Left lung (tissue), 14 donors: ENCODE measurements at places on chromosomes 16 and 17.

- no peak for DNase-seq
Measured at GRCh38 chr17:78498848-78499247, 78.3 kb downstream of the DNAH17 start.

GRCh38 chr16:47728205-47728604, 267.1 kb downstream of the PHKB start:
- DNase-seq, result no peak

- no peak for DNase-seq
Measured at GRCh38 chr16:57537581-57538234, 1.3 kb upstream of the CCDC102A start.

DNA sequence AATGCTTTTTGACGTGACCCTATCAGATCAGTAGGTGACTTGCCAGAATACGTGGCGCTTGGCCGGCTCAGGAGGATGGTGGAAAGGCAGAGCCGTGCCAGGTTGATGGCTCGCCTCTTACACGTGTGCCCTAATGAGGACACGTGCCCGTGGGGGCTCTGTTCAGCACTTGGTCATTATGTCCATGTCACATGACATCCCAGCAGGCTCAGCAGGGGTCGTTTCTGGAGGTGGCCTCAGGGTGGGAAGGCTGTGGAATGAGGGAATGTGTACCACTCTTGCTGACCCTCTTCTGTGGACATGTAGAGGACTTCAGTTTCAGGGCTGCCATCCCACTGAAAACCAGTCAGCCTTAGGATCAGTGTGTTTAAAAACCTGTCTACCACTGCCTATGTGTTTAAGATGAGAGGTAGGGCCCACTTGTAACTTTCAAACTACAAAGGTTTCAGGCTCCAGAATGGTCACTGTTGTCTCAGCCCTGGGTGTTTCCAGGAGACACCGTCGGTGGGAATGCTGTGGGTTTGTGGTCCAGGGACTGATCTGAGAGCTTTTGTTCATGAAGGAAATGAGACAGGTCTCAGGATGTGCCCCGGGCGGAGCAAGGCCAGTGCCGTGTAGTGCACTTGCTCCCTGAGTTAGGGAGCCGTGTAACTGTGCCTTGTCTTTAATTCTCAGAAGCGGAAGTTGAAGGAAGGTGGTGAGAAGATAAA, 12.1 kb downstream of the UBN1 start:
- DNase-seq, result no peak

- DNase-seq, result no peak
Measured at GRCh38 chr16:81000873-81001272, 5.8 kb downstream of the CMC2 start.

GRCh38 chr17:43719578-43719977, 39.0 kb downstream of the SOST start:
- DNase-seq, result no peak

DNA sequence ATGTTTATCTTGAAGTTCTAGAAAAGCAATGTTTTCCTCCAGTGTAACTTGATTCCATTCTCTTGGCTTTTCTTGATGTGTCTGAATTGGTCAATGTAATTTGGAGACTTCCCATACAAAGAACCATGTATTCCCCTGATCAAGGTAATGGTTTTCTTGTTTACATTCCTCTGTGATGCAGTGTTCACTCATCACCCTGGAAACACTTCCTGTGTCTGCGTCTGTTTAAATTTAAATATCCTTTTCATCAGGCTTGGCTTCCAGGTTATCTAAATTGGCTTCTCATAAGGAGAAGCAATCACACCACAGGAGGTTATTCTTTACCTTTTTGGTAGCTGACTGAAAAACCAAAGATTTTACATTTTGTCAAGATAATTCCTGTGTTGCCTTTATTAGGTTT, 237.3 kb upstream of the WSCD1 start:
- DNase-seq, result no peak

GRCh38 chr16:8622315-8622656, 788 bp downstream of the METTL22 start:
- DNase-seq, result no peak

- no peak for DNase-seq
Measured at GRCh38 chr17:68318103-68318991, 27.1 kb downstream of the ARSG start.

DNA sequence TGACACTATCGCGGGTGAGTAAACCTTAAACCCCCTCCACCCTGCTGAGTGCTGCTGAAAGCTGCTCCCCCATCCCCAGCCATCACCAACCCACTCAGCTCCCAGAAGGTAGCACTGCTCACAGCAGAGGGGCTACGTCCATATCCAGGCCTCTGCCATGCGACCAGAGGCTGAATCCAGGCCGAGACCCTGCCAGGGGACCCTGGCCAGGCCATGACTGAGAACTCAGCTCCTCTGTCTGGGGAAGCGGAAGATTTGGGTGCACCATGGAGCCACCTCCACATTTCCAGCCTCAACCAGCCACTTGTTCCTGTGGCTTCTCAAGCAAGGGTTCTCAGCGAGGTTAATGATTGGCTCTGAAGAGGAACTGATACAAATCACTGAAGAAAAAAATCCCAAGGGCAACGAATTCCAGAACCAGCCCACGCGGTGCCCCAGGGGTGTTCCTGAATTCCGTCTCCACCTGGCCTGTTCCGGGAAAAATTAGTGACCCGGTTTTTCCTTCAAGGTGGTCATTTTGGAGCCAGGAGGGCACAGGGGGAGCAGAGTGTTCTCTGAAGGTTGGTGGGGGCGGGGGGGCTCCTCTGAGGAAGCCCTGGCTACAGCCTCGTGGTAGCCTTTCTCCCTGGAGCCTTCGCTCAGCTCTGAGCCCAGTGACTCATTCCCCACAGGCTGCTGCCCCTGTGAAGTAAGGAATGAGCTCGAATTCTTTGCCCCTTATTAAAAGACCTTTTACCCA, 9.3 kb upstream of the SLC16A5 start:
- DNase-seq, result no peak

GRCh38 chr16:67105246-67105645, 4.5 kb upstream of the PHAF1 start:
- DNase-seq, result no peak

GRCh38 chr17:53017227-53017626, 805.5 kb upstream of the KIF2B start:
- no peak for DNase-seq

DNA sequence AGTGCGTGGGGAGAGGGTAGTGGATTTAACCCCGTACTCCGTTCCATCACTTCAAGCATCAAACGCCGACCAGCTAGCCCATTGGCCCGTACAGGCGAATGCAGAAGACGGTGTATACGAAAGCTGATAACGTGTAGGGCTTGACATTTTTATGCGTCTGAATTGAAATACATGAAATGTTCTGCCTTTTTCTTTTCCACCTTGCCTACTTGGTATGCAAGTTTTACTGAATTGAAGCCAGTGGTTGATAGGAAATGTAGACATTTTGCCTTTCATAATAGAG, 834 bp upstream of the STAT3 start:
- no peak for DNase-seq

DNA sequence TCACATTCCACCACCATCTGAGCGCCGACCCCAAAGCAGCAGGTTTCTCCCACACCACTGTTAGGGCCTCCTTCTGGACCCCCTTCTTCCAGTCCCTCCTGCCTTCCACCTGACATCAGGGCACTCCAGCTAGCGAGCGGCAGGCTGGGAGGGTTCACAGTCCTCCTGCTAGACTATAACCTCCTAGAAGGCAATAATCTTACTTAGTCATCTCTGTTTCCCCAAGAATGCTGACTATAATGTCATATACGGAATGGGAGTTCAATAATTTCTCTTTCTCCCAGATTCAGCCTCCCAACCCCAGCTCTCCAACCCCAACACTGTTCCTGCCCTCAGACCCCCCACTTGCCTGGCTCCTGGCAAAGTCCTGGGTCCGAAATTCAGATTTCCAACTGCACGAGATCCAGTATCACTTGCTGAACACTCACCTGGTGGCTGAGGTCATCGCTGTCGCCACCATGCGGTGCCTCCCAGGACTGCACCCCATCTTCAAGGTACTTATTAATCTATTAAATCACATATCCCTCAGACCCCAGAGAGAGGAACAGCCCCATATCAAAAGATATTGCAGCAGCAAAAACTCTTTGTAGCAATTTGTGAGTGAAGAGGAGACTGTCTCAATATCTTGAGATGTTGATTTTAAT, 5.6 kb downstream of the ALOX12 start:
- DNase-seq, result no peak

- DNase-seq, result no peak
Measured at GRCh38 chr17:22704674-22705073, 1012.4 kb downstream of the KCNJ18 start.

DNA sequence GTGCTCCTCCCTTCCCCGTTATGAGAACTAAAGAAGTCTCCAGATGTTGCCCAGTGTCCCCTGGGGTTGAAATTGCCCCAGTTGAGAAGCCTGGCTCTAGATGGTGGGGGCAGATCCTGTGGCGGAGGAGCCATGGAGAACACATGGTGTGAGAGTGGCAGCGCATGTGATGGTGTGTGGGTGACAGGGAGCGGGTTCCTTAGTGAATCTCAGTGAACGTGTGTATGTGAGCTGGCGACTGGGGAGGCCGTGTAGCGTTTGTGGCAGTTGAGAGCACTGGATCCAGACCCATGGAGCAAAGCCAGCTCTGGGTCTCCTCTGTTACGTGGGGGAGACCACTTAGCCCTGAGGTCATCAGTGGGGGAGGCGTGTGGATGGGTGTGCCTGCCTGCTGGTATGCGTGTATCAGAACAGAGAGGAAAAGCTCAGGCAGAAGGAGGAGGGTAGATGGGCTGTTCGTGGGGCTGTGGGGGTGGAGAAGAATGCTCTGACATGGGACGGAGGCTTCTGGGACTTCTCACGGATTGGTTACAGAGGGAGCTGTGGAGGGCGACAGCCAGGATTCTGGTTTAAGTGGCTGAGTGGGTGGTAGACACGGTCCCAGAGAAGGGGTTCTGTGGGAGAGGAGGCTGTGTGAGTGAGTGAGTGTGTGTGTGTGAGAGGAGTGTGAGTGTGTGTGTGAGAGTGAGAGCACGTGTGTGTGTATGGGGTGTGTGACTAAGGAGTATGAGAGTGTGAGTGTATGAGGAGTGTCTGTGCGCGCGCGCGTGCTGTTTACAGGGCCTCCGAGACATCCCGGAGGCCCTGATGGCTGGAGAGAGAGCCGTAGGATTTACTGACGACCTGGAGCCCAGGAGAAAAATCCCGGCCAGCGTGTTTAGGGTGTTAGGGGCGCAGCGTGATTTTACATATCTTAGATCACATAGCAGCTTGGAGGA, 193.8 kb downstream of the SNX29 start:
- DNase-seq, result no peak

- no peak for DNase-seq
Measured at GRCh38 chr16:31536804-31537361, 9.2 kb downstream of the AHSP start.
